ENCODE measurements at places on chromosomes 6 and 20.

GRCh38 chr6:169858935-169859351, 107.5 kb downstream of the ERMARD start:
- DNase-seq = no peak

GRCh38 chr6:153150371-153150751, 19.3 kb upstream of the RGS17 start:
- no peak for DNase-seq

DNA sequence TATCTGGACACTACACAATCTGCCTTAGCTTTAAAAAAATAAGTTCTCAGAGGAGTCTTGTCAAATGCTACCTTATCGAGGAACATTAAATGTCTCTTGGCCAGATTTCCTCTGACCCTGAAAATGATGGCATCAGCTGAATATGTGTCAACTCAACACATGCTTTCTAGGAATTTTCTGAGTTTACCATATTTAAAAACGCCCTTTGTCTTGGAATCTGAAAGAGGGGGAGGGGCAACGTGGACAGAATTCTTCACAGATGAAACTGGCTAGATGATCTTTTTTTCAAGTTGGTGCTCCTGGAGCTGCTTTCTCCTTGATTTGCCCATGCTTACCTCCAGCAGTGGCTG, 5.1 kb downstream of the SOX4 start:
- no peak for DNase-seq

DNA sequence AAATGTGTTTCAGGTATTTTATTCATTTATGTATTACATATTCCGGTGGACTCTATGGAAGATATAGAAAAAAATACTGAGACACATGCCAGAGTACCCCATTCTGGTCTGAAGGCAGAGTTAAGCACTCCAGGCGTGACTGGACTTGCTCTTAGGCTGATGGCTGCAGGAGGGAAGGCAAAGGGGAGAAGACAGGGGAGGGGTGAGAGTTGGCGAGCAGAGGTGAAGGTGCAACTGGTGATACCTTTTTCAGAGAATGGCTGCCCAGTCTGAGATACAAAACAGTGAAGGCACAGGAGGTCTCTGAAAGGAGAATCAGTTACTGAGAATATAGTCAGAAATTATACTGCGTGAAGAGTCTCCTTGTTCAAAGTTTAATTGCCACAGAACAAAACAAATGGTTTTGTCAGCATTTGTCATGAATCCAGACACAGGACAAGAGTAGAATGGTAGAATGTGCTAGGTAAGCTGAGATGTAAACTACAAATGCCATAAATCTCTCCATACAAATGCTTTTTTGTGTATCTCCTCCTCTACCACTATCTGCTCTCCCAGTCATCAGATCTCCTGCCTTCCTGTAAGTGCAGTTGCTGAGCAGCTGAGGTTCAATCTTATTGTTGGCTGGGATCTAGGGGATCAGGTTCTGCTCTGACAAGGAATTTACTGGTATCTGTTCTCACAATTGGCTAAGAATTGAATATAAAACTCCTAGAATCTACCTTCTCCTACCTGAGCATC, 104.2 kb upstream of the DST start:
- no peak for DNase-seq

- no peak for DNase-seq
These were observed 236.4 kb downstream of the LRFN2 start for GRCh38 chr6:40350747-40351217.

All from hematopoietic multipotent progenitor cell treated with erythropoietin and hydrocortisone succinate and interleukin-3 and kit ligand, for 17 days (in vitro differentiated cells).